AG10803 (cell line): ENCODE measurements at places on chromosomes 7 and 10.

DNA sequence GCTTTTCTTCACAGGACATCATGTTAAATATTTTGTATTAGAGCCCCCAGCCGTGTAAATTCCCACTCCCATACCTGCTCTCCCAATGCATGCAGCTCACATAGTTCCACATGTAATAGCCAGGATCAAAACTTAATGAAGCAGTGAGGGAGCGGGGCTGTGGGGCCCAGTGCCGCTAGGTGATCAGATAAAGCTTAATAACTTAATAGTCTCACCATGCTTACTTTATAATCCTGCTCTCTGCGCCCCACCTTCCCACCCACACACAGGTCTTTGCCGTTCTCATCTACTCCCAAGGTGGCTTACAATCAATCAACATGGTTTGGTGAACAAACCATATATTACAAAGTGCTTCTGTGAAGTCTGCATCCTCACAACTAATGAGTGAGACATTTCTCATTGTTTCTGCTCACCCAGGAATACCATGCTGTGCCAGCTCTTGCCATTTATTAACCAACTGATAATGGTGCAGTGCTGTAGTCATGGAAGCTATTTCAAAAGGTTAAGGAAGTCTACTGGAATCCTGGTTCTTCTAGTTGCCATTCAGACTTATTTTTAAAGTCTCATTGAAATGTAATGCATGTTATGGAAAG lies 156.4 kb downstream of the CTTNBP2 start:
- DNase-seq, result no peak

DNA sequence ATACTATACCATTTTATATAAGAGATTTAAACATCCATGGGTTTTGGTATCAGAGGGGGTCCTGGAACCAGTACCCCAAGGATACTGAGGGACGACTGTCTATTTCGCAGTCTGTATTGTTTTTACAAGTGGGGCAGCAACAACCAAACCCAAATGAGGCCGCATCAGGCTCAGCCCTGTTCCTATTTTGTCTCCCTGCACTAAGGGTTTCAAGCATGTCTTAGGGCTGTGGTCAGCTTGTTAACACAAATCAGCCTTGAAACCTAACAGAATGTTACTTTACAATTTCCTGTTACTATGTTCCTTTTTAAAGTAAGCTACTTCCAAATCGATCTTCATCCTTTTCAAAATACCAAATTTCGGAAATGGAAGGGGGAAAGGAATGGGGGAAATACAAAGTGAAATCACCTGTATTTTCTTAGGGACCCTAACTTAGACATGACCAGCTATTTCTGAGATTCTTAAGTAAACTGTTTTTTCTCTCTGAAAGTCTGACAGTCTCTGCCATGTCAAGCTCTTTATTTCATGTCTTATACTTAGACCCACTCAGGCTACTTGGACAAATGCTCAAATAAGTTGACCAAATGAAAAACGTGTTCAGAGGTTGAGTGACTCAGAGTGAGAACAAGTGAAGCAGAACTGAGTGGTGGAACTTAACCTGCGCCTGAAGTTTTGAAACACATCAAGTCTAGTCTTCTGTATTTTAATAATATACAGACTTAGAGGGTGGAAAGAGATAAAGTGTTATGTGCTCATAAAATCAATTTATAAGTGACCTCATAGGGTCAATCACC lies 75.8 kb downstream of the C1GALT1 start:
- DNase-seq, result no peak

DNA sequence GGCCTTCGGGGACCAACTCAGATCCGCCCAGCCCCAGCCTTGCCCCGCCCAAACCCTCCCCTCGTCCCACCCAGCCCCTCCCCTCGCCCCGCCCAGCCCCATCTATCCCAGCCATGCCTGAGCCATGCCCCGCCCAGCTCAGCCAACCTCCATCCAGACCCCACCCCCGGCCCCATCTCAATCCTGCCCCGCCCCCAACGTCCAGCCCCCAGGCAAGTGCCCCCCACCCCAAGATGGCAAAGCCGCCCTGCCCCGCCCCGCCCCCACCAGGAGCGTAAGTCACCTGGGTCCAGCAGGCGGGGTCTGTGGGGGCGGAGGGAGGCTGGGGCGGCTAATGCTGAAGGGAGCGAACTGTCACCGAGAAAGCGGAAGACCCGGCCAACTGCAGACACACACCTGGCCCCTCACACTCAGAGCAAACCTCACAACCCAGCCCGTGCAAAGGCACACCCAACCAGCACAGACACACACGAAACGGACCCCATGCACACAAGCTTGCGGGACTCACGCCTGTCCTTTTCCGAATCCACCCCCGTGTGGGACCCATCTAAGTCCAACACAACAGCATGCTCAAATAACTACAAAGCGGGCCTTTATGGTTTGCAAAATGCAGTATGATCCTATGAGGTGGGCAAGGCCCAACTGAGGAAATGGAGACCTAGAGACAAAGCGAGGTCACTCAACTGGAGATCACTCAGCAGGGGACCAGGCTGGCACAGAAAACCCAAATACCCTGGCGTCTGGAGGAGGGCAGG lies 11.5 kb upstream of the OGA start:
- DNase-seq, result no peak

DNA sequence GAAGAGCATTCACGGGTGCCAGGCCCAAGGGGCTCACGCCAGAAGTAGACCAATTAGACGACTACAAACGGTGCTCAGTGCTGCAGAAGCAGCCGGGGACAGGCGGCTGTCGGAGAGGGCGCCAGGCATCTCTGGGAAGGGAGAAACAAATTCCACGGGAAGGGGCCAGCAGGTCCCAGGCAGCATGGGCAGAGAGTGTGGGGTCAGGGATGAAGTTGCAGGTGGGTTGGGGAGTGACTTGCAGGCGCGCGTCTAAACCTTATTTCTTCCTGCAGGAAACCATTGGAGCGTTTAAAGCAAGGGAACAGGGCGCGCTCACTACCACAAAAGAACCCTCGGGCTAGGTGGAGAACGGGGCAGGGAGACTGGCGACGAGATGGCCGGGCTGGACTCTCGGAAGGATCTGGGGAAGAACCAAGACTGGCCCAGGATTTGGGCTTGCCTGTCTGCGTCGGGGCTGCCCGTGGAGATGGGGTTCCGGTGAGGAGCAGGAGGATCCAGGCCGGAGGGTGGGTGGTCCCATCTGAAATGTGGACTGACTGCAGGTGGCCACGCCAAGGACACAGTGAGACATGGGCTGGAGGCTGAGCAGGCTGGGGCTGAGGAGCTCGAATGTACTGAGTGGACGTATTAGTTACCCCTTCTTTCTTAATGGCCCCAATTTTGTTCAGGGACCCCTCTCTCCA lies 116.3 kb upstream of the DIP2C start:
- no peak for DNase-seq

GRCh38 chr10:8183241-8183704 lies 128.8 kb downstream of the GATA3 start:
- no peak for DNase-seq
